ENCODE measurements at places on chromosomes 7 and 10.

DNA sequence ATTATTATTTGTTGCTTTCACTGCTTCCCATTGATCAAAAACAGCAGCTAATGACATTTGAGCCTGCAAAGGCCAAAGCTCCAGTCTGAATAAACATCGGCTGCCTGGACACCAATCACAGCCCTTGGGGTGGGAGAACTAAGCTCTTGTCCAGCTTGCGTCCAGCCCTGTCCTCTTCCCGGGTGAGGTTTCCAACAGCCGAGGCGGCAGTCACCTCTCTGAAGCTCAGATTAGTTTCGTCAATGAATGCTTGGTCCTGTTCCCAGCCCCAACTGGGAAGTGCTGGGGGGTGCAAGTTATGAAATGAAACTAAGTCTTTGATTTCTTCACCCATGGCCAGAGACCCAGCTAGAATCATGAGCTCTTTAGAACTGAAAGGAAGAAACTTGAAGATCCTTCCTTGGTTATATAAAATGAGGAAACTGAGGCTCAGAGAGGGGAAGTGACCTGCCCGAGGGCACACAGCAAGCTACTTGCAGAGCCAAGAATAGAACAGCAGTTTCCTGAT, 114.0 kb upstream of the TCF7L2 start:
- DNase-seq = no peak

DNA sequence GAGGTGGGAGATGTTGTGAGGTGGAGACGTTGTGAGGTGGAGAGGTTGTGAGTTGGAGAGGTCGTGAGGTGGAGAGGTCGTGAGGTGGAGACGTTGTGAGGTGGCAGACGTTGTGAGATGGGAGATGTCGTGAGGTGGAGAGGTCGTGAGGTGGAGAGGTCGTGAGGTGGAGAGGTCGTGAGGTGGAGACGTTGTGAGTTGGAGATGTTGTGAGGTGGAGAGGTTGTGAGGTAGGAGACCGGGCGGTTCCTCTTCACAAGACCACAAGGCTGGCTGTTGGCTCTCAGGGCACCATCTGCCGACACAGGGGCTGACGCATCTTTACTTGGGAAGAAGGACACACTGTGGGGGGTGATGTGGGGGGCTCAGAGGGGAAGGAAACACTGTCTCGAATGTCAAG, 34.7 kb upstream of the SHH start:
- no peak for DNase-seq

GRCh38 chr7:98232799-98233198, 19.2 kb downstream of the TECPR1 start:
- DNase-seq = no peak

GRCh38 chr7:92606985-92607384, 16.8 kb upstream of the FAM133B start:
- no peak for DNase-seq

DNA sequence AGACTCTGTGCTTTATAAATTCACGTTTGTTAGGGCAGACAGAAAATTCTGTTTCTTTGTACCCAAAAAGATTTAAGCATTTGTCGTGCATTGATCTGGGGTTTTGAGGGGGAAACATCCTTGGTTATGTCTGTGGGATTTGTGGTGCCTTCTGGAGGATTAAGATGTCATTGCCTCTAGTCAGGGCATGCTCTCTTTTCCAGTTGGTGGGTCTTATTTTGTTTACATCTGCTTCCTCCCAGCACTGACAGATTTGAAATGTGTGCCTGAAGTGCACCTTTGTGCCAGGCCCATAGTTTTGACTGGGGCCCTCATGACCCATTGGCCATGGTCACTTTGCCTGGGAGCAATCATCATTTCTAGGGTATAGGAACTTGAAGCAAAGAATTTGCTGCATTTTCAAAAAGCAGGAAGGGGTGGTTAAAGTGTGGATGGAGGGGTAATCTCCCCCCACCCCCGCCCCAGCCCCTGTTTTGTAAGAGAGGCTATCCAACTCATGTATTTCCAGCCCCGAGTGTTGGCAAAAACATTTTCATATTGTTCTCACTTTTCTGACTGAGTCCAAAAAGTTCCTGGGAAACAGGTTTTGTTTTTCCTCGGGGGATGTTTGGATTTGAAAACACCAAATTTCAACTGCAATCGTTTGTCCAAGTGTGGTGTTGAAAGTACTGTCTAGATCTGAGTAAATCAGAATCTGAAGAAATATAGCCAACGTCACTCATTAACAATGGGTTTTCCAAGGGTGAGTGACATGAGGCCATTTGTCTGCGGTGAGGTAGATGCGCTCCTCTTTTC, 388.2 kb upstream of the GALNT17 start:
- DNase-seq = no peak

DNA sequence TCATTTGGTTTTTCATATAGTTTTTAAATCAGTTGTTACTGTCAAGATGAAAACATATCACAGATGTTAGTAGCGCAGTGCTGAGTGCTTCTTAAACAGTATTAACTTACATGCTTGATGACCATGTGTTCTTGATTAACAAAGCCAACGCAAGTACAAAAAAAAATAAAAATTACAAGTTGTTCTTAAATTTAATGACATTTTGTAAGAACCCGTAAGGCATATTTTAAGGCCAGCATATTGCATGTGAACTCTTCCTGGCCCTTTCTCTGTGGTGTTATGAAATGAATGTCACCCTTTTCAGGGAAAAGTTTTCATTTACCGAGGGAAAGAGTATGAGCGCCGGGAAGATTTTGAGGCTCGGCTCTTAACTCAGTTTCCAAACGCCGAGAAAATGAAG, 140.4 kb upstream of the NPS start:
- DNase-seq = no peak

DNA sequence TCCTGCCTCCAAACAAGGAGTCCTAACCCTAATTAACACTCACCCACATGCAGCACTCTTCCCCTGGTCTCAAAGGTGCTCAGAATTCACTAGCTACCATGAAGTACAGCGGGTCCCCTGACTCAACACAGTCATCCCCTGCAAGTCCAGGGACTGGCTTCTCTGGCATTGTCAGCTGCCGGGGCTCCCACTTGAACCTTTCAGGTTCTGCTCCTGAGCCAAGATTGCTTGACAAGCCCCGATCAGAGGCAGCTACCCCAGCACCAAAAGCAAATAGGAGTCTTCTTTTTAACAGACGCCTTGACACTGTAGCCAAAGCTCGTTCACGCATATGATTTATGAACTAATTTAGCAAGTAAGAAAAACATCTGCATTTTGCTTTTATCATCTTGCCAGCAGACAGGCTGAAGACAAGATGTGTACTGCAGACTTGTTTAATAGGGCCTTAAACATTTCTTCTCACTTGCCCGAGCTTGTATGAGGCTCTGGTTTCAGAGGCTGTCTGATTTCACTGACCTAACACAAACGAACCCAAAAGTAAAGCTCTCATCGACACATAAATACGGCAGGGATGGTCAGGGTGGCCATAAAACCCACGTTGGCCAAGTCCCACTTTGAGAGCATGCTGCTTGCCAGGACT, 67.6 kb upstream of the ADAM12 start:
- DNase-seq = no peak

DNA sequence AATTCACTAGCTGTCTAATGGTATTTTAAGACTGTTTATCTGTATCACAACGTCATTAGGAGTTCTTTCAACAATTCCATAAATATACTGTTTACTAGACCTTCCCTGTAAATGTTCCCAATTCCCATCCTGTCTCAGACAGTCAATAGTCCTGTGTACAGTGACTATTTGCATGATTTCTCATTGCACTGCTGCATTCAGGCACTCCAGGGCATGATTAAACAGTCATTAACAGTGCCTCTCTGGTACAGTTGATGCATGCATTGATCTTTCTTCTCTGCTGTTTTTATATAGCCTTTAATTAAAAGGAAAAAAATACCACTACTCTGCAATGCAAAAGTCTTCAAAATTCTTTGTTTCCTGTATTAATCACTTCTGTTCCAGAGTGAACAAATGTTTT, 51.5 kb upstream of the MTURN start:
- no peak for DNase-seq

DNA sequence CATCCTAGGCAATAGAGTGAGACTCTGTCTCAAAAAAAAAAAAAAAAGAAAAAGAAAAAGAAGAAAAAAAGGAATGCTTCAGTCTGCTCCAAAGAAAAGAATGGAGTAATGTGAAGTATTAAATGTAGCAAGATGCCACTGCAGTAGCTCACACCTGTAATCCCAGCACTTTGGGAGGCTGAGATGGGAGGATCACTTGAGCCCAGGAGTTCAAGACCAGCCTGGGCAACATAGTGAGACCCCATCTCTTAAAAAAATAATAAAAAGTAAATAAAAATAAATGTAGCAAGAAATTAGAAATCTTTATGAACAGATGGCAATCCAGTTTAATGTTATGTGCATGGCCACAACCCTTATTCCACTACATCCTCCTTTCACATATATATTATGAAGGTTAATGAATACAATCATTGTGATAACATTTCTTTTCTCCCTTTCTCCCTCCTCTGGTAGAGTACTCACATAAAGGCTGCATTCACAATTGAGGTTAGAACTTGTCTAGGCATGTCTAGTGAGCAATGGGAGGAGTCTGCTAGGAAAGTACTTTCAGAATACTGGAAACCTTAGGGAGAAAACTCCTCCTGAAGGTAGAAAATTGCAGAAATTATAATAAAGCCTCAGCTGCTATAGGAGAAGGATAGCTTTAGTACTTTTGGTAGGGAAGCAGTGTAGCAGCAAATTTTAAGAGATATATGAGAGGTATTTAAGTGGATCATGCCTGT, 20.4 kb downstream of the KLLN start:
- no peak for DNase-seq

- no peak for DNase-seq
Observed at GRCh38 chr7:66640802-66641525, 12.3 kb downstream of the KCTD7 start.

DNA sequence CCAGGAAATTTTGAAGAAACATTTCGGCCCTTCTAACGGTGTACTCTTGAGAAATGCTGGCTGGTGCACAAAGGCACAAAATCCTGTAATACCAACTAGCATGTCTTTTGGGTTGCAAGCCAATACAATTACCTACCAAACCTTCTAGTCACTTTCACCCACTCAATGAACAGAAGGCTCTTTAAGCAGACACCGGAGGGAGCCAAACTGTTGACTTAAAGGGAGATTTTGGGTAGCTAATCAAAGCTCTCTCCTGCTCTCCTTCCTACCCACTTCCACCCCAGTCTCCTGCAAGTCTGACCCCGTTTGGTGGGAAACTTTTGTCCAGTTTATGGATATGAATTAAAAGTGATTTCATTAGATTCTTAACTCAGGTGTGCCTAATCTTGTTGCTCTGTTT, 24.0 kb downstream of the GRM3 start:
- DNase-seq = no peak

DNA sequence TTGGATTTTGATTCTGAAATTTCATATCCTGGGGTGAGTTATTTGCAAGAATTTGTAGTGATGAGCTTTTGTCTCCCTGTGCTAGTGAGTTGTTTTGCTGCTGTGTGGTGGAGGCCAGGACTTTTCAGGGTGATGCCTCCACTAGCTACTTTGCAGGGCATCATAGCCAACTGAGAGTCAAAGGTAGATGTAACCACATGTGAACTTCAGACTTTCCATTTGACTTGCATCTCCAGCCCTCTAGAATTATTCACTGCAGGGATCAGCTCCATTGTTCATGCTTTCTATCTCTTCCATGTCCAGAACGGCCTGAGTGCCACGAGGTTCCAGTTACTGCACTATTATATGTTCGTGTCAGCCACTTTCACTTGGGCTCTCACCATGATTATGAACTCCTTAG, 534.3 kb downstream of the GRM8 start:
- DNase-seq = no peak

DNA sequence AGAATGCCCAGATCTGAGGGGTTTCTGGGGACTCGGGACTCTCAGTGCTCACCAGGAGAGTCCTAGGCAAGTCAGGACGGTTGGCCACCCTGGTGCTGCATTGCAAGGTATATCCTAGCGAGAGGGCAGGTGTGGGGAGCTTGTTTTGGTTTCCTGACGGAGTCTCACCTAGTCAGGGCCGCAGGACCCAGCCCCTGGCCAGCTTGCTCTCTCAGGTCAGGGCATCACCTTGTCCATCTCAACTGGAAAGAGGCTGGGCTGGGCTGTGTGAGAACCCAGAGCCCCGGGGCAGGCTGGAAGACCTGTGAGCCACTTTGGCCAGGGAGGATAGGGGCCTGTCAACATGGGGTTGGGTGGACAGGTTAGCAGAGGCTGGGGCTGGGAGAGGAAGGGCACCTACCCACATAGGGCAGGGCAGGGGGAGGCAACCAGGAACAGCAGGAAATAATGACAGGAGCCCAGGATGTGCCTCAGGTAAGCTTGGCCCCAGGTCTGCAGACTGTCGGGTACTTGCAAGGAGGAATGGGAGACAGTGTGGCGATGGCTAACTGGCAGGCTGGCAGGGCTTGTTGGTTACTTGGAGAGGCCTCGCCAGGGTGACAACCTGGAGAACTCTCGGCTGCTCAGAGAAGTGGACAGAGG, 31.5 kb downstream of the DNAJB12 start:
- no peak for DNase-seq

DNA sequence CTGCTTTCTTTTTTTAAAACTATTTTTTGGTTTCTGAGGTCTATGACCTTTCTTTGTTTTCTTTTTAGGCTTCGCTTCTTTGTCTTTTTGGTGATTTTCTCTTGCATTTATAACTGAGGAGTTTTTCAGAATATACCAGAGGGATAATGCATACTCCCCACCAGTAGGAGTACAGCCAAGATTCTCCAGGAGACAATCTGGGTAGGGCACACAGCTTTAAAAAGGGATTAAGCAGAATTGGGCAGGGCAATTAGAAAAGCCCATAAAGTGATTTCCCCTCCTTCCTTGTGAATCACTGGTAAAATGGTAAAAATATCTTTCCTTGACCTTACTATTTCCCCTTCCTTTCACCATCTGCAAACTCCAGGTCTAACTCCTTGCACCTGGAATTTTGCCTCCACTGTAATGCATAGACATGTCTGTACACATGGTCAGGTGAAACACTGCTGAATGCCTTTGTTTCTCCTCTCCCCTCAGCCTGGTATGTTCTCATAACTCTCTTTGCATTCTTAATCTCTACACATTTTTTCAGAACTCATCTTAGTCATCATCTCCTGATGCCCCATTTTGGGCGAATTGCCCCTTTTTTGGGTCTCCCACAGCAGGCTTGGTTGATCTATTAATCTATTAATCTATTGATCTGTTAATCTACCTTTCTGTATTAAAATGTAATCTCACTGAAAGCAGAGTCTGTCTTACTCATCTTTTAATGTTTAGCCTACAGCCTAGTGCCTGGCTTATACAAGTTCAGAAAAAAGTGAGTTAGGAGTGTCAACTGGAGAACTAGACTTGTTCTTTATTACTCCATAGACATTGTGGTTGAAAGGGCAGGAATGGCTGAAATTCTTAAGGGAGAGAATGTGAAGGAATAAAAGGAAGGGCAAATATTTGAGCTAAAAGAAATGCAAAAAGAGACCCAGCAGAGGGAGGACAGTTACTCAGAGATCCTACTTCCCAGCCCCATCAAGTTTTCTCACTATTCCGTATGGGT, 64.6 kb downstream of the MDFIC start:
- DNase-seq = no peak

GRCh38 chr7:121442845-121443244, 46.7 kb upstream of the FAM3C start:
- no peak for DNase-seq
